ENCODE measurements at places on chromosomes 13 and 19.

DNA sequence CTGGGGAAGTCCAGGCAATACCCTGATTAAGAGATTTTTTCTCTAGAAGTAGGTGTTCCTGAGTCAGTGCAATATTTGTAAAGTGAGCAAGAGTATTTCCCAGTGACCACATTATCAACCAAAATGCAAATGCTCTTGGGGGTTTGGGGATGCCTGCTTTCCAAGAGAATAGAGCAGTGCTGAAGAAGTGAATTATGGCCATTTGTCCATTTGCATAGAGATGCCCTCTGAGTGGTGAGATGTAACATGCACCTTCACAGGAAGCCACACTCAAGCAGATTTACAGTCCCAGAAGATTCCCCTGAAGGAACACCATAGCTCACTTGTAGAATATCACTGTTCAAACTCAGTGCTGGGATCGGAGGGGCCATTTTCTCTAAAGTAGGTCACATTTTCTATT is 71.8 kb downstream of the TNFSF11 start:
- no peak for DNase-seq

DNA sequence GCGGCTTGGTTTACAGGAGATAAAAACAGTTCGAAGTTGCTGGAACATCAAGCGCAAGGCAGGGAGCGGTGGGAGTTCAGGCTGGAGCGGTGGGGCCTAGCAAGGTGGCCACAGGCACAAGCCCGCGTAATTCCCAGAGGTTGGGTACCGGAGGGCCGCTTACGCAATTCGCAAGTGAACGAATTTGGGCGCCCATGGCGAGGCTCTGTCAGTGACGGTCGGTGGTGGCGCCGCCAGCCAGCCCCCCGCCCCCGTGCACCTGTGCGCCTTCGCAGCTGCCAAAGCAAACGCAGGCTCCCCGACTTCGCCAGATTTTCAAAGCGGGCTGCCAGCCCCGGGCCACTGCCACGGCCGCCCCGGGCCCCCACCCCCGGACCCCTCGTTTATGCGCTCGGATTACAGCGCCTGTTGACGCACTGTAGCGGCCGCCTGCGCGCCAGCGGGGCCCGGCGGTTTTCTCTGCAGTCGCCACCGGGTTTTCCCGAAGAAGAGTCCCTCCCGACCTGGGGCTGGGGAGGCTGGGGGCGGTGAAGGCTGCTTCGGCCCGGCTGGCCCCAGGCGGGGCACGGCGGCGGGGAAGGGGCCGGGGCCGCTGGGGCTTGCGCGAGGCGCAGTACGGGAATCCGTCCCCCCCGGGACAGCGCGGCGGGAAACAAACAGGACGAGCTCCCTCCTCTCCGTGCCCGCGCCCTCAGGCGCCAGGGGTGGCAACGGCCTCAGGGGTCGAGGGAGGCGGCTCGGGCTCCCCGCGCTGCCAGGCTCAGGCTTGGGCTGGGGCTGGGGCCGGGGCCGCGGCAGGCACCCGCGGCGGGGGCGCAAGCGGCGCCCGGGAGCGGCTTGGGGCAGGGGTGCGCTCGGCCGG is 709 bp downstream of the N4BP2L1 start:
- peak; percentile 31 for DNase-seq

GRCh38 chr19:558770-559439 is 13.5 kb upstream of the BSG start:
- no peak for DNase-seq

DNA sequence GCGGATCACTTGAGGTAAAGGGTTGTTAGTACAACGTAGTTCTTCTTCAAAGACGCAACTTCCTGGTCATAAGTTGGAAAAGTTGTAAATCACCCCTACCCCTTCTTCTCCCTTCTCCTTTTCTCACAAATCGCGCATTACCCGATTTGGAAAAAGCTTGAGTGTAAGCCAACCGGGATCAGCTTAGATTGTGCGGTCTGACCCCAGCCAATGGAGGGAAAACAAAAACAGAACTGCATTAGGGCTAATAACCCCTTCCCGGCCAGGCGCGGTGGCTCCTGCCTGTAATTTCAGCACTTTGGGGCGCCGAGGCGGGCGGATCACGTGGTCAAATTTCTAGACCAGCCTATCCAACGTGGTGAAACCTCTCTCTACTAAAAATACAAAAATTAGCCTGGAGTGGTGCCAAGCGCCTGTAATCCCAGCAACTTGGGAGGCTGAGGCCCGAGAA is 806 bp downstream of the ZNF90 start:
- DNase-seq: peak; percentile 5

DNA sequence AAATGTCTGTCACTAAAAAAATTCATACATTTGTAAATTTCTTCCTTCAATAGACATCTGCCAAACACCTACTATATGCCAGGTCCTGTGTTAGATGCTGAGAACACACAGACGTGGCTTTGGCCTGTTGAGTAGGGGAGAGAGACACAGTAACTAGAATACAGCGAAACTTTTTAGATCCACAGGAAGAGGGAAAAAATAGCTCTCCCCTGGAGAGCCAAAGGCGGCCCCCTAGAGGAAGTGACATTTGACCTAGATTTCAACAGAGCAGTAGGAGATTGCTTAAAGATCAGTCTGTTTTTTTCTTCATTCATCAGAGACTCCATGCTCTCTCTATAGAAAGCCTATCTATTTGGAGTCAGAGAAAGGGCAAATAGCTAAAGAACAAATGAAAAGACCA is 11.3 kb downstream of the LCP1 start:
- peak; percentile 35 for DNase-seq

GRCh38 chr19:49767381-49767780 is 580 bp downstream of the AP2A1 start:
- no peak for DNase-seq

DNA sequence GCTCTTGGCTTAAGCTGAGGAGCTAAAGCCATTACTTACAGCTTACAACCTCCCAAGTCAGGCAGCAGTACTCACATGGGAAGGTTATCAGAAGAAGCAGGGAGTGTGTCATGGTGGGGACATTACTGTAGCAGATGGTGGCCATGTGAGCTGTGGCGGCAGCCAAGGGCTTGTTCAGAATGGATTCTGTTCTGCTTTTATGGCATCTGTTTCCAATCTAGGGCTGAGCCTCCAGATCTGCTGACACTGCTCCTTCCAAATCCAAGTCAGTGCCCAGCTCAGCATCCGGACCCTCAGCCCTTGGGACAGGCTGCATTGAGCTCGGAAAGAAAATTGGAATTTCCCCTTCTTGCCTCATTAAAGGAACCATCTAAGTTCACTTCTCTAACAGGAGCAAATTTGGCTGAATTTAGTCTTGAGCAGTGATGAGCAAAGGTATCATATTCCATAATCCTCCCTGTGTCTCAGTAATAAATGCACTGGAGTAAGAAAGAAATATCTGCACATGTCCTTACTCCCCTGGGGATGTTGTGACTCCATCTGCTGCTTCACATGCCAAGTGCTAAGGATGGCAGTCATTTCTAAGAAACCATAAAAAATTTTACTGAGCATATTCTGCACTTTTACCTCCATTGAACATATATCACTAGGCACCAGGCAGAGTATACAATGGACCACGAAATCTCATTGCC is 73.9 kb downstream of the KCTD12 start:
- peak; percentile 56 for DNase-seq

DNA sequence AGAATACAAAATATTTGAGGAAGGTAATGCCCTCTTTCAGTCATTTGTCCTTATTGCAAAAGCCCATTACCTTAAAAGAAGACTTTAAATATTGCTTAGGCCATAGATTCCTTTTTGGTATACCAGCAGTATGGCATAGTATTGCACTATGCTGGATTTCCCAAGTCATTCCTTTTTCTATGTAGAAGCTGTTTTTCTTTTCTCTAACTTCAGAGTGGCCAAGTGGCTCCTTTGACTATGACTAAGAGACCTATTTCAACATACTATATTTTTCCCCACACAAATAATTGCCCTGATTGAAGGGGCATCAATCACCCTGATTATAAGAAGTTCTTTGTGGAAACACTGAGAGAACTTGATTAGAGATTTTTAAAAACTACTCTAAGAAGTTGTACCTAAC is 68.6 kb downstream of the UFM1 start:
- DNase-seq: no peak

DNA sequence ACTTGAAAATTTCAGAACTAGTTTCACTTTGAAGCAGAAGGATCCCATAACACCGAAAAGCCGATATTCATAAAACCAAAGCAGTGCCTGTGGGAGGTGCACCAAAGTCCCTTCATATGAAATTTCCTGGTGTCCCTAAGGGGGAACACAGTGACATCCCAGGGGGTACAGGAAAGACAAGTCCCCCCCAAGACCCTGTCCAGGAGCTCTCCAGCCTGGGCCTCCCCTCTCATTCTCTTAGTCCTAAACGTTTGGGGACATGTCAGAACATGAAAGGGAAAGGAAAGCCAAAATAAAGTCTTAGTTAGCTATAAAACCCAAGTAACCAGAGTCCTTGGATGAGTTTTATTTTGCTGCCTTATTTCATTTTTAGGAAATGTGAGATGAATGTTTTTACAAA is 56.6 kb downstream of the MRPL57 start:
- no peak for DNase-seq

GRCh38 chr13:37360556-37360955 is 238.0 kb downstream of the POSTN start:
- no peak for DNase-seq

- DNase-seq: no peak
Observed at GRCh38 chr13:83563499-83563898, 318.8 kb downstream of the SLITRK1 start.

DNA sequence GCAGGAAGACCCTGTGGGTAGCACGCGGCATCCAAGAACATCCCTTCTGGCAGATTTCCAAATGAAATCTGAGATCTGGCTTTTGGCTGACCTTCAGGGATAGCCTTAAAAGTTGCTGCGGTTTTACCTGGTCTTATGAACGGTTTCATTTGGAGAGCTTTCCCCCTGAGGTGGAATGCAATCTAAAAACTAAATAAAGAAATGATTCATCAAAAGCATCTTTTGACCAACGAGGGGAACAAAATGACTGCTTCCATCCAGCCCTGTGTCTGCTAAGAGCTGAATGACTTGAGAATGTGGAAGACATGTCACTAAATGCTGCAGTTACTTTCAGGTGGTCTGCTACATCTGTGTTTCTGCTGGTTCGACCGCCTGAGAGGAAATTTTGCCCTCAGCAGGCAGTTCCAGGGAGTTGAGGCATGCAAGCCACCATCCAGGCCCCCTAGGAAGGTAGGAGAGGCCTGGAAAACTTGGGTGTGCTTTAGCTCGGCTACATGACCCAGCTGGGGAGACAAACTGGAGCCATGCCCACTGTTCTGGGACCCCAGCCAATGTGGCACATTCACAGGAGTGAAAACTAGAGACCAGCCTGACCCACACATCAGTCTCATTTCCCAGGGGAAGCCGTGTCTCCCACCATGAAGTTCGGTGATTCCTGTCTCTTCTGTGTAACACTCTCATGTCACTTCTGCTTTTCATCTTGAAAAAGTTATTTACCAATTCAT is 175.1 kb upstream of the KL start:
- no peak for DNase-seq

GRCh38 chr13:39417643-39418042 is 185.3 kb downstream of the LHFPL6 start:
- DNase-seq: peak; percentile 37

- DNase-seq: peak; percentile 88
Observed at GRCh38 chr19:8158411-8159074, 9.2 kb upstream of the FBN3 start.

- no peak for DNase-seq
Observed at GRCh38 chr13:92362717-92363116, 863.9 kb upstream of the GPC6 start.

DNA sequence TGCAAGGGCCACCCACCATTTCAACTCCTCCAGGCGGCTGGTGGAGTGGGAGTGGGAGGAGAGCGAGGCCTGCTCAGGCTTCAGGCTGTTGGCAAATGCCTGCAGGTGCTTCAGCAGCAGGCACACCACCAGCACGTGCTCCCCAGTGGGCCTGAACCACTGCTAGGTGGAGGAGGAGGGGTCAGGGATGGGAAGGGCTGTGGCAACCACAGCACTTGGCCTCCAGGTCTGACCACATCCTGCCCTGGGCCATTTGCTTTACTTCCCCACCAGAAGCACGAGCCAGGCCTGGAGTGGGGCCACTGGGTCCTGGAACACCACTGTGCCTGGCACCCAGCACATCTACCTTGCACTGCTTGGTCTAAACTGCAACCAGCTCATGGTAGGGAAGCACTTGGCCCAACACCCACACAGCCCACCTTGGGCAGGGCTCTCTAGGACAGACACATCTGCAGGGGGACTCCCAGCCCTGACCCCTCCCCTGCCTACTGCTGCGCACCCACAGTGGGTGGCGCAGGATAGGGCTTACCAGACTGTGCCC is 26.2 kb downstream of the TUBA3C start:
- DNase-seq: no peak

DNA sequence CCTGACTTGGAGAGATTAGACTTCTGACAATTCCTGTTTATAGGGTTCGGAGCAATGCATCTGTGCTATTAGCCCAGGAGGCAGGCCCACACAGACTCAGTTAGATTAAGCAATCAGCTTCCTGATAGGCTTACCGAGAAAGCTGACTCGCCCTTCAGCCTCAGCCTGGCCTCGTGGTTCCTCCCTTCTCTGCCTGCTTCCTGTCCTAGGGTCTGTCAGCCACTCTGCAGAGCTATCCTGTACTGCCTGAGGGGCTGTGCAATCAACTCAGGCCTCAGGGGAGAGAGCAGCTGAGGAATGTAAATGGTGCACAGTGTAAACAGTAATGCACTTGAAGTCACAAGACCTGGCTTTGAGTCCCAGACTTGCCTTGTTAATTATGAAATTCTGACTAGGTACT is 30.7 kb downstream of the HTR2A start:
- DNase-seq: peak; percentile 14

DNA sequence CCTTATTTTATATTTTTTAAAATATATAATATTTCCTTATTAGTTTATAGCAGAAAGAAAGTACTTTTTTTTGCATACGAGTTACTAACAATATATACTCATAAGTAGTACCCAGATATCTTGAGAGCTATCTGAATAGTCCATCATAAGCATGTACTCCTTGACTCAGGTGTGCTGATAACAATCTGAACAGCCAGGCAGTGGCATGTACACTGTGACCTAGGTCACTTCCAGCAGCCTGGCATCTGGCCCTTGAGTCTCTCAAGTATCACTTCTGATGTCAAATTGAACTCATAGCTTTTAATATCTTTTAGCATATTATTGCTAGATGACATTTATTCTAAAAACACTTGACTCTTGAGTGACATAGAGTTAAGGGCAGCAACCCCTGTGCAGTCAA is 1576.7 kb downstream of the SLITRK1 start:
- no peak for DNase-seq

- DNase-seq: no peak
Observed at GRCh38 chr19:46303322-46303690, 6.5 kb downstream of the HIF3A start.

GRCh38 chr19:15218501-15218900 is 13.7 kb downstream of the EPHX3 start:
- DNase-seq: no peak

GRCh38 chr19:32465176-32465575 is 59.6 kb downstream of the DPY19L3 start:
- DNase-seq: no peak

GRCh38 chr19:18940769-18941627 is at the start of gene HOMER3:
Gene HOMER3 (minus strand): TSS chr19:18941217. CDS start chr19:18938982, 2,235 bp downstream.
- peak; percentile 76 for DNase-seq

GRCh38 chr19:6632002-6632621 is 37.8 kb downstream of the TNFSF14 start:
- peak; percentile 81 for DNase-seq

All from globus pallidus (tissue), 1 donor.